ENCODE measurements at places on chromosomes 3 and 15. TPM values are rescaled to one million over a fixed set of nuclear protein-coding genes. Genes with fewer than 3 reads are reported as not detected.

EPB42 gene
- not detected for total RNA-seq

GRCh38 chr3:100957261-100957986, 35.8 kb downstream of the ABI3BP start:
- no peaks in the 10 kb centered on the region for H3K27me3 ChIP-seq
- H3K4me3 ChIP-seq = no peak overlapping the region
- H3K36me3 ChIP-seq = no peaks in the 10 kb centered on the region

DNA sequence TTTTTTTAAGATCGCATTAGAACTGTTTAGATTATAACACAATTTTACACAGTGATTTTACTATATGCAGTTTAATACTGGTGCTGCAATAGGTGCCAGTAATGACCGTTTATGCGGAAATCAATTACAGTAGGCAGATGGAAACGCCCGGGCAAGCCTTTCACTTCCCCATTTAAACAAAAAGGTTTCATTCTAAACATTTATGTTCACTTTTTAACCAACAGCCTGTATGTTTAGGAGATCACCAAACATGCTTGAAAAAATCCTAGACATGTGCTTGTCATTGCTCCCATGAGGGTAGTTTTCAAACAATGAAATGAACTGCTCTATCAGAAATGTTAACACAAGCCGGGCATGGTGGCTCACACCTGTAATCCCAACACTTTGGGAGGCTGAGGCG, 2.7 kb downstream of the BNIP2 start:
- peaks cover 8% of the 10 kb centered on the region for H3K36me3 ChIP-seq
- peak overlapping the region; percentile 81 for H3K27ac ChIP-seq
- peak; percentile 36 for DNase-seq

DNA sequence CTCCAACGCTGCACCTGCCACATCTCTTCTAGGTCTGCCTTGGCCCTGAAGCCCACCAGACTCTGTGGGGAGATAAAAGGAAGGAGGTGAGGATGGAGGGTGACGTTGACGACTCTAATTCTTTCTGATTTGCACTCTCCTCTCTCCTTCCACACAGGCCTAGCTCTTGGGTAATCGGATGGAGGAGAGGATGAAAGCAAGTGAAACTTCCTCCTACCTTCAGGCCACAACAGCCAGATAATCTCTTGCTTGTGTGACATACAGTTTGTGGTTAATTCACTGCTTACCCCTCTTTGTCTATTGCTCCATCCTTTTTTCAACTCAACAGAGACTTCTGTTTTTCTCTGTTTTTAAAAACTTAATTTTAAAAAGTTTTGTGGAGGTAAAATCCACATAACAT, 208.1 kb downstream of the SV2B start:
- H3K4me1 ChIP-seq = no peaks in the 10 kb centered on the region
- no peak for DNase-seq
- H3K27ac ChIP-seq = no peak overlapping the region

GRCh38 chr3:183924956-183925355, 40.3 kb upstream of the PARL start:
- H3K27ac ChIP-seq = no peak overlapping the region
- H3K4me1 ChIP-seq = no peaks in the 10 kb centered on the region
- DNase-seq = no peak
- H3K36me3 ChIP-seq = no peaks in the 10 kb centered on the region
- H3K4me3 ChIP-seq = no peak overlapping the region
- H3K27me3 ChIP-seq = no peaks in the 10 kb centered on the region
